ENCODE measurements at places on chromosomes 5 and 9.
A peak's percentile ranks its signal among the peaks of the same experiment; 100 is the strongest.

- DNase-seq, result no peak
Observed at GRCh38 chr9:88179062-88179521, 40.8 kb upstream of the SPATA31C2 start.

- DNase-seq, result no peak
Observed at GRCh38 chr5:29023541-29023940, 1985.2 kb upstream of the CDH9 start.

GRCh38 chr5:74389531-74390305 lies 250.8 kb downstream of the ENC1 start:
- no peak for DNase-seq

GRCh38 chr5:61334868-61335615 lies 3.0 kb downstream of the ZSWIM6 start:
- no peak for DNase-seq

GRCh38 chr9:93910196-93910595 lies 45.0 kb downstream of the BARX1 start:
- DNase-seq, result no peak

GRCh38 chr9:17134396-17135294 lies at the start of gene CNTLN:
Gene CNTLN (plus strand): TSS chr9:17135040. CDS start chr9:17135066, 26 bp downstream.
- DNase-seq, result peak; percentile 64

- DNase-seq, result no peak
Observed at GRCh38 chr9:129033216-129033615, 3.2 kb upstream of the MIGA2 start.

GRCh38 chr5:69006030-69006429 lies 87.8 kb upstream of the SLC30A5 start:
- no peak for DNase-seq

- no peak for DNase-seq
Observed at GRCh38 chr5:158943057-158943456, 156.7 kb downstream of the EBF1 start.

DNA sequence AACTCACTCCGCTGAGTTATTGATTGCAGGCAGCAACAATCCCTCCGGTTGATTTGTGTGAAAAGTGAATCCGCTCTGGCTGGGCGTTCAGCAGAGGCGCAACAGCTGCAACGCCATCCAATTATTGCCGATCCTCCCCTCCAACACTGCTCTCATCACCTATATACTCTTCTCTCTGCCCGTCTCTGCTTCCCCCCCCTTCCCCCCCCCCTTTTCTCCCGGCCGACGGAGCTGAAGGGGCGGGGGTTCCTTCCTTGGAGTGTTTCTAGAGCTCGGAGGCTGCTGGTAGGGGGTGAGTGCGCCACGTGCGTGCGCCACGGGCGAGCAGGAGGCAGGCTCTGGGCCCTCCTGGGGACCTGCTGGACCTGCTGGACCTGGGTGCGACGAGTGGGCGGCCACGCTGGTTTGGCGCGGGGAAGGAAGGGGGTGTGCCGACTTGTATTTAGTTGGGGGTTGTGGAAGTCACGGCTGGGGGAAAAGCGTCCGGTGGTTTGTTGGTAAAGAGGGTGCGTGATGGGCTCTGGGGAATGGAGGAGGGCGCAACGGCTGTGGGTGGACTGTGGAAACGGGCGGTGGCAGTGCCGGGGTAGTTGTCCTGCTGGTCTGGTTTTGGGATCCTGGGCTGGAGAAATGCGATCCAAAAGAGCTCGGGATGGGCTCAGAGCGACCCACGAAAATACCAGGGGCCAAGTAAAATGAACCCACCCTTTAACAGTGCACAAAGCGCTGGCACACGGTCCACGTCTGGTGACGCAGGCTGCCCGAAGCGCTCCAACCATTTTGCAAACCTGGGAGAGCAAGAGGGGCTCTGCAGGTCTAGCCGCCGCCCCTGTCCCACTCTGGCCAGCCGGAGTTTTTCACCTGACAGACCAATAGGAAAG lies 6.4 kb upstream of the MEF2C start:
- no peak for DNase-seq

- no peak for DNase-seq
Observed at GRCh38 chr9:109451311-109452025, 46.6 kb downstream of the PTPN3 start.

- DNase-seq, result no peak
Observed at GRCh38 chr5:158854260-158854783, 245.4 kb downstream of the EBF1 start.

Data from stimulated activated CD4-positive, alpha-beta T cell treated with anti-CD3 and anti-CD28 coated beads, Interleukin-4, amount 100 ng/mL, for 4 hours (primary cell).